Effector memory CD4-positive, alpha-beta T cell (primary cell): ENCODE measurements at places on chromosomes 3 and 15.

GRCh38 chr3:179265875-179266274, 15.0 kb upstream of the KCNMB3 start:
- no peaks in the 10 kb centered on the region for H3K27me3 ChIP-seq
- H3K27ac ChIP-seq = no peak overlapping the region
- H3K4me3 ChIP-seq = no peak overlapping the region

GRCh38 chr15:39665629-39666250, 84.9 kb downstream of the THBS1 start:
- no peaks in the 10 kb centered on the region for H3K36me3 ChIP-seq
- peaks cover 5% of the 10 kb centered on the region for H3K4me1 ChIP-seq
- H3K27me3 ChIP-seq = no peaks in the 10 kb centered on the region
- DNase-seq = no peak
- peak overlapping the region; percentile 14 for H3K27ac ChIP-seq

- peaks cover 3% of the 10 kb centered on the region for H3K4me1 ChIP-seq
- H3K36me3 ChIP-seq = no peaks in the 10 kb centered on the region
- no peak overlapping the region for H3K4me3 ChIP-seq
- H3K27ac ChIP-seq = no peak overlapping the region
- DNase-seq = no peak
- no peaks in the 10 kb centered on the region for H3K27me3 ChIP-seq
These were observed 77.7 kb downstream of the CEMIP start for GRCh38 chr15:80856809-80857377.

DNA sequence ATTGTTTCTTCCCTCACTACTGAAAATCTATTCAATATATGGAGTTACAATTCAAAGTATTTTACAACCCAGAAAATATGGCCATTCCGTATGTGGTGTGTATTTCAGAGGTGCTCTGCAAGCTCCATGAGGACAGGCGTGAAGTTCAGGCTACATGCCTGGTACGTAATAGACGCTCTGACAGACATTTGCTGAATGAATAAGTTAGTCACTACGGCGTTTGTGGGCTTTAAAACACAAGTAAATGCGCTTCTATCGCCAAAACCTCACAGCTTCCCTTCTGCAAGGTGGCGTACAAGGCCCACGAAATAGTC, 701 bp upstream of the TIPARP start:
- no peaks in the 10 kb centered on the region for H3K36me3 ChIP-seq
- DNase-seq = no peak
- peak overlapping the region; percentile 99 for H3K4me3 ChIP-seq
- H3K4me1 ChIP-seq = peaks cover 10% of the 10 kb centered on the region

DNA sequence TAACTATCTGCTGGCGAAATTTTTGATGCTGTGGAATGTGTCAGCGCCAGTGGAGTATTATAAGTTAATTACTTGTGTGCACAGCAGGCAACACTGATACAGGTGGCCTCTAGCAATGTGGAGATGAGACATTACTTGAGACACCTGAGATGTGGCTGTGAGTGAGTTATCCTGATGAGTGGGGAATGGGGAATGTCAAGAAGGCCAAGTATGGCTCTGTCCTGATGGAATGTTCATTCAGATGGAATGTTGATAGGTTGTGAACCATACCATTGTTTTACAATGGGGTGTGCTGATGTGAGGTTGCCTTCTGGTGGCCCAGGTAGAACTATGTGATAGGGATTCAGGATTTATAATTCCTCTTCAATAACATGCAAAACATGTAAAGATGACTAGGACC, 404.8 kb downstream of the PTPRG start:
- H3K4me3 ChIP-seq = no peak overlapping the region
- no peaks in the 10 kb centered on the region for H3K36me3 ChIP-seq
- no peaks in the 10 kb centered on the region for H3K27me3 ChIP-seq
- no peak overlapping the region for H3K27ac ChIP-seq

GRCh38 chr3:98536456-98537017, 4.8 kb downstream of the GPR15 start:
- no peak overlapping the region for H3K27ac ChIP-seq
- H3K36me3 ChIP-seq = no peaks in the 10 kb centered on the region
- no peak for DNase-seq
- no peaks in the 10 kb centered on the region for H3K4me1 ChIP-seq
- no peak overlapping the region for H3K4me3 ChIP-seq
- no peaks in the 10 kb centered on the region for H3K27me3 ChIP-seq

- DNase-seq = no peak
- no peaks in the 10 kb centered on the region for H3K27me3 ChIP-seq
- no peaks in the 10 kb centered on the region for H3K4me1 ChIP-seq
These were observed 14.3 kb downstream of the PARP14 start for GRCh38 chr3:122694966-122695365.

GRCh38 chr15:81023483-81024264, 23.0 kb downstream of the TLNRD1 start:
- no peaks in the 10 kb centered on the region for H3K27me3 ChIP-seq
- no peak for DNase-seq
- H3K27ac ChIP-seq = no peak overlapping the region
- H3K4me3 ChIP-seq = no peak overlapping the region

DNA sequence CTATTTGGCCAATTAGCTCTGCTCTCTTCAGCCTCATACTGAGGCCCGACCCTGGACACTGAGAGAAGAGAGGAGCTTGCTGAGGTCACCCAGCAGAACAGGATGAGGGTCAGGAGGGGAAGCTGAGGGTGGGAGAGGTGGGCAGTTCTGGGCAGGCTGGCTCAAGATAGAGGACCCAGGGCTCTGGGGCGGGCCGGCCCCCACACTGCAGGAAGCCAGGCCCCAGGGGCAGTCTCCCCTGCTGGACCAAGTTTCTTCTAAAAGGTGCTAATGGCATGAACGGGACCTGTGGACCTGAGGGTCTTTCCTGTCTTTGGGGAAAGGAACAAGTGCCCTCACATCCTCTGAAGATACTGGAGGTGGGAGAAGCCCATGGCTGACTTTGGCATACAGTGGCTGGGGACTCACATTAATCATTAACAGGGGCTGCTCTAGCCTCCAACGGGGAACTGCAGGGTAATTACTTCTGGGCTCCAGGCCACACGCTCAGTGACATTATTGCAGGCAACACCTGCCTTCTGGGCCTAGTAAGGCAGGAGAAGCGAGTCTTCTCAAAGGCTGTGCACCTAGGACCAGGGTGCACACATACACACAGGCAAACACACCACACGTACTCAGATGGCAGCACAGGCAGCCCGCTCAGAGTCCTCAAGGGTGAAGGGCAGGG, 10.6 kb downstream of the HCN4 start:
- no peak for DNase-seq
- H3K4me1 ChIP-seq = no peaks in the 10 kb centered on the region
- no peak overlapping the region for H3K4me3 ChIP-seq

- no peaks in the 10 kb centered on the region for H3K36me3 ChIP-seq
- H3K27ac ChIP-seq = no peak overlapping the region
- no peak for DNase-seq
- no peaks in the 10 kb centered on the region for H3K4me1 ChIP-seq
- no peak overlapping the region for H3K4me3 ChIP-seq
- no peaks in the 10 kb centered on the region for H3K27me3 ChIP-seq
These were observed 91.1 kb downstream of the LINGO1 start for GRCh38 chr15:77541421-77542181.
